ENCODE measurements at places on chromosomes 5 and 9.
A peak's percentile ranks its signal among the peaks of the same experiment; 100 is the strongest.

DNA sequence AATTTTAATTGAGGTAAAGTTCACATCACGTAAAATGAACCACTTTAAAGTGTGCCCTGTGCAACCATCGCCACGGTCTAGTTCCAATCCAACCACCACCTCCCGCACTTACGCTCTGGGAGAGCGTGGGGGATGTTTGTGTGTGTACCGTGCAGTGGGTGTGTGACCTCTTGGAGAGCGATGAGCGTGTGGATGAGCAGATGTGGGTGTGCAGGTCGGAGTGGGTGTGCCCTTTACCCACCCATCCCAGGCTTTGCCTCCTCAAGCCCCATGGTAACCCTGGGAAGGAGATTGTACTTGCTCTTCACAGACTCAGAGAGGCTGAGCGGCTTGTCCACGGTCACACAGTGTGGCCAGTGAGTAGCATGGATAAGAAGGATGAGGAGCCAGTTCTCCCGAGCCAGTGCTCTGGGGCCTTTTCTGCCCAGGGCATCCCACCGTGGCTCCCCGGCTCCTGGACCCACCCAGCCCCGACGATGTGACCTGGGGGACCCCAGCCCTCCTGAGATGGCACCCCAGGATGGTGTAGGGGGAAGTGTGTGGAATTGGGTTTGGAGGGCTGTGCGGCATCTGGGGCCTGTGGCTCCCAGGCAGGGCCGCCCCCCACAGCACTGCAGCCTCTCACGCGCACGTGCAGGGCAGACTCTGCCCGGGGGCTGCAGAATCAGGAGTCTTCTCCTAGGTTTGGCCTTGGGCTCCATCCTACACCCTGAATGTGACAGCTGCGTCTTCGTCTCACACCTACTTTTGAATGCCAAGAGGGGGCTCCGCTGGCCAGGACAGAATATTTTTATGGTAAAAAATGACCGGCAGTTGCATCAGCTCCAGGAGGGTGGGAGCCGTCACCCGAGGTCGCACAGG, 13.6 kb downstream of the LHX3 start:
- DNase-seq = no peak

- no peak for DNase-seq
Measured at GRCh38 chr5:154858972-154859871, 795 bp downstream of the CNOT8 start.

- DNase-seq = no peak
Measured at GRCh38 chr9:102642651-102643050, 352.5 kb upstream of the CYLC2 start.

DNA sequence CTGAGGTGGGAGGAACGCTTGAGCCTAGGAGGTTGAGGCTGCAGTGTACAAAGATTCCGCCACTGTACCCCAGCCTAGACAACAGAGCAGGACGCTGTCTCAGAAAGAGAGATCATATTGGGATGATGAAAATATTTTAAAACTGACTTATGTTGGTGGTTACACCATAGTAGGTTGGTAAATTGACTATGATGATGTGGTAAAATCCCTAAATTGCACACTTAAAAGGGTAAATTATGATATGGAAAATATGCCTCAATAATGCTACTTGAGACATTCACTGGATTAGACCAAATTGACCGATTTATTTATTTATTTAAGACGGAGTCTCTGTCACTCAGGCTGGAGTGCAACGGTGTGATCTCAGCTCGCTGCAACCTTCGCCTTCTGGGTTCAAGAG, 21.9 kb upstream of the TOR1B start:
- no peak for DNase-seq

DNA sequence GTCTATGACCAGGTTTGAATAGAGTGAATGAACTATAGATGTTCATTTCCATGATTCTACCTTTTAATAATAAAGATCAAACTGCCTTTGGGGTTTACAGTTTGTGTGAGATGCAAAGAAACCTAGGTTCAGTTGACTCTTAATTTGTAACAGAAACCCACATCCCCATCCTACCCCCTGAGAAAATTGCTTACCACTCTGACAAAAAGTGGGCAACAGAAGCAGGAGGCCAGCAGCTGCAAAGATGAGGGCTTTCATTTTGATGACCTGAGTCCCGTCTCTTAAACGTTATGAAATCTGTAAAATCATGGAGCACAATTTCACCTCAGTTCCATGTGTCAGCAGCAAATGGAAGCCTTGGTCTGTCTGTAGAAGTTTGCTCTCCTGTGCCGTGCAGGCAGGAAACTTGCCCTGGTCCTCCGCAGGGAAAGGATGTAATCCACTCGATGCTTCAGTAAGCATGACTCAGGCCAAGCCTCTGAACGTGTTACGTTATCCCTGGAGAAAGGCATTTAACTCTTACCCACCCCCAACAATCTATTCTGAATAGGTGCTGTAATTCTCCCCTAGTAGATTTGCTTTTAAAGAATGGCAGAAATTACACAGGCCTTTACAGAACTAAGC, at the start of gene F2RL2:
F2RL2 (minus strand) TSS at position 431 of the 624 bp plus-strand sequence; CDS start at position 258, 173 bp downstream.
- DNase-seq = no peak

- DNase-seq = no peak
Measured at GRCh38 chr5:73745836-73746235, 119.8 kb downstream of the ARHGEF28 start.

GRCh38 chr9:83665580-83666200, 42.1 kb downstream of the UBQLN1 start:
- no peak for DNase-seq

DNA sequence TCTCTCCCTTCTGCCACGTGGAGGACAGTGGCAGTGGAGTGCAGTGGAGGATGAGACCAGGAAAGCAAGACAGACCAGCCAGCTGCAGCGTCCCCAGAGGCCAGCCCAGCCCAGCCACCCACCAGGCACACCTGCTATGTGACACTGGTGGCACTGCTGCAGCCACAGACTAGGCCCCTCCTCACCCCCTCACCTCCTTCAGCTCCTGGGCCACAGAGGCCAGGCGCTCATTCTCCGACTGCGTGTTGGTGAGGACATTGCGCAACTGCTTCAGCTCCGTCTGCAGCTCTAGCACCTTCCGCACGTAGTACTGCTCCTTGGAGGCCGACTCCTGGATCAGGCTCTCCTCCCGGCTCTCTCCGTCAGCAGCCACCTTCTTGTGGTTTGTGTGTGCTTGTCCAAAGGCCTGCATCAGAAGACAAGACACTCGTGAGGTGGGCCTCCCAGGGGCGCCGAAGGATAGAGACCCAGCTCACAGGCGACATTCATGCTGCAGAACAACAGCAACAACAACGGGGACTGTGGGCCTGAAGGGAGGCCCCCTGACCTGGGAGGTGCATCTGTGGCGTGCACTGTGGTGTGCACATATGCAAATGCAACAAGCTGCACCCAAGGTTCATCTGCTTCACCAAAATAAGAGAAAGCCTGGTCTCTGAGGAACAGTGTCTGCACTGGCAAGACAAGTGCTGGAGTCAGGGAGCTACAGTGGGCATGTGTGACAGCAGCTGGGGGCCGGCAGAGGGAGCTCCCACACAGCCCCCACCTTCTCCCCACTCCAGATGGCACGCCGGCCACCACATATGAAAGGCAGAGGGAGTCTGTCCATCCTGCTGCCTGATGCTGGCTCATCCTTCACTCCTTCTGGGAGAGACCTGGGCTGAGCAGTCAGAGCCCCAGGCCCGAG, 35.5 kb downstream of the BICD2 start:
- DNase-seq = peak; percentile 88
